Activated naive CD4-positive, alpha-beta T cell (primary cell): ENCODE measurements at places on chromosomes 5 and 9.

DNA sequence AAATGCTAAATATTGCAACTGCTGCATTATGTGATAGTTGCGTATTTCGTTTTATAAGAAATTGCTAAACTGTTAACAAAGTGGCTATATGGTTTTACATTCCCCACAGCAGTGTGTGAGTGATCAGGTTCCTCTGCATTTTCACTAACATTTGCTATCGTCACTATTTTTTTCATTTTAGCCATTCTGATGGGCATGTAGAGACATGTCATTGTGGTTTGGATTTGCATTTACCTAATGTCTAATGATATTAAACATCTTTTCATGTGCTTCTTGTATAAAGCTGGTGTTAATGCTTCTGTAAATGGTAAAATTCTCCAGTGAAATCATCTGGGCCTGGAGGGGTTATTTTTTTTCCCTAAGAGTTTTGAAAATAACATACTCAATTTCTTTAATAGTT lies 61.6 kb downstream of the ERCC6L2 start:
- no peak for DNase-seq

DNA sequence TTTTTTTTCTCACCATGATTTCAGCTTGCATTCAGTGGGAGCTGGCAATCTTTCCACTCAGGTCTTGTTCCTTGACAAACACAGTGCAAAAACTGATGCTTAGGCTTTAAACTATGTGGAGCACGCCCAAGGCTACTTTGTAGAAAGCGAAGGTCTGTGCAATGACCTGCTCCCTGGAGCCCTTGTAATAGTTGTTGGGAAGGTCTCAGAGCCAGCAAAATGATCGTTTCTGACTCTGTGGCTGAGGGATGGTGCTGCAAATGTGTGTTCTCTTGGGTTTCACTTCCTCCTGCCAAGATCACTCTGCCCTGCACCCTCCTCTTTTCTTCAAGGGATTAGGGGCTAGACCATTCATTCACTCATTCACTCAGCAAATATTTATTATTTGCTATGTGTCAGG lies 249.7 kb upstream of the MAP3K1 start:
- DNase-seq: no peak

DNA sequence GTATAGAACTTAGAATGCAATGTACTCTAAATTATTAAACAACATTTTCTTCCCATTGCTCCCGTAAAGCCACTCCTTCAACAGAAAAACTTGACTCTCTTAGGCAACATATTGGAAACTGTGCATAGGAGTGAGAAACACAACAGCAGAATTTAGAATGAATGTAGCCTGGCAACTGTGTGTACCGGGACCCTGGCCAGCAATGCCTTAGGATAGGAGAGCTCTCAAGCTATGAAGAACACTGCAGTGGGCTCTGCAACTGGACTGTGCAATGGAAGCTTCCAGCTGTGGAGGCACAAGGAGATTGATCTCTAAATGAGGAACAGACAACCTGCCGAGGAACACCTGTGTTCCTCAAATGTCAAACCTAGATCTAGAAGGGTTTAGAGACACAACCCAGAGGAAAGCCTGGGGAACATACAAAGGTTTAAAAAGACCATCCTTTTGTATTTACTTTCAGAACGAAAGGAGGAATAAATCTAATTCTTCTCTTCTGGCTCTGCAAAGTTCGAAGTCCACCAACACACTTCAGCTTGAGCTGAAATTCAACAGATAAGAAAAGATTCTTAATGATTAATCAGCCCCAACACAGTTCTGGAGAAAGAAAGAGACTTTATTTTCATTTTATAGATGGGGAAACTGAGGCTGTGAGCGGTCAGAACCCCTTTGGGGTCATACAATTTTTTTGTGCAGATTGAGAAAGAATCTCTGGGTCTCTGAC lies 51.5 kb upstream of the ARL15 start:
- DNase-seq: no peak

DNA sequence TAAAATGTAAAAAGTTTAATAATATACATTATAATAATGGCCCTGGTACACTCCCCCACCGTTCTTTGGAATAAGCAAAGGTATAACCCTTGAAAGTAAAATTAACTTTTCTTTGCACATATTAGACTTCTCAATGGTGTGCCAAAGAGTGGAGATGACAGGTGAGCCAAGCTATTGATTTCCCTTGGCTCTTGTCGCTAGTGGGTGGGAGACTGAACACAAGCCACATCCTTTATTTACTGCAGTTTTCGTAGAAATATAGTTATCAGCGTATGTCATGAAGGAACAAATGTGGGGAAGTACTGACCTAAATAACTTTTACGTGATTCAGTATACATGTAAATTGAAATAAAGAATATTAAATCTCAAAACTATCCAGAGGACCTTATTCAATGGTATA lies 549.3 kb downstream of the RAB3C start:
- no peak for DNase-seq

DNA sequence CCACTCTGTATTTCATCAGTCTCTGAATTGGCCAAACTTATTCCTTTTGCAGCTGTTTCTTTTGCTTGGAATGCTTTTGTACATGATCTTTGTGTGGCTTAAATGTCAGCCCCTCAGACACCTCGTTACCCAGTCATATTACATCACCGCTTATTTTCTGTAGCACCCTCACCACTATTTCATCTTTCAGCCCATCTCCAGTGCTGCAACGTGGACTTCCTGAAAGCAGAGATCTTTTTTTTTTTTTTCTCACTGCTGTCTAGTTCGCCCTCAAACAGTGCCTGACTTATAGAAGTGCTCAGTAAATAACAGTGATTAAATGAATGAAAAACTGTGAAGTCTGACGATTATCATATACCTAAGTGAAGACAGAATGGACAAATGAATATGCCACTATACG lies 835 bp downstream of the SRA1 start:
- no peak for DNase-seq

DNA sequence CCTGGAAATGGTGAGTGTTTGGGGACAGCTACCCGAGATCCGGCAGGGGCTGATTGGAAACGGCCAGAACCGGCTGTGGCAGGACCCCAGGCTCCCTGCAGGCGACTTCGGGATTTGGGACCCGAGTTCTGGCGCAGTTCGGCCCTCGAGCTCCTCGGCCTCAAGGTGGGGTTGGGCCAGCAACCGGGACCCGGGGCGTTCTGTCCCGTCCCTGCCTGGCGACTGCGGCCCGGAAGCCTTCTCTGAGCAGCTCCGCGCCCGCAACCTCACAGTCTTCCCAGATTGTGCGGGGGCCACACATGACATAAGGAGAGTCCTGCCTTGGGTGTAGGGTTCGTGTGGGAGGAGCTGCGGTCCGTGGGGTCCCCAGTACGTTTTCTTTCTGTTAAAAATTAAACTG lies 23.2 kb upstream of the NEURL1B start:
- no peak for DNase-seq

DNA sequence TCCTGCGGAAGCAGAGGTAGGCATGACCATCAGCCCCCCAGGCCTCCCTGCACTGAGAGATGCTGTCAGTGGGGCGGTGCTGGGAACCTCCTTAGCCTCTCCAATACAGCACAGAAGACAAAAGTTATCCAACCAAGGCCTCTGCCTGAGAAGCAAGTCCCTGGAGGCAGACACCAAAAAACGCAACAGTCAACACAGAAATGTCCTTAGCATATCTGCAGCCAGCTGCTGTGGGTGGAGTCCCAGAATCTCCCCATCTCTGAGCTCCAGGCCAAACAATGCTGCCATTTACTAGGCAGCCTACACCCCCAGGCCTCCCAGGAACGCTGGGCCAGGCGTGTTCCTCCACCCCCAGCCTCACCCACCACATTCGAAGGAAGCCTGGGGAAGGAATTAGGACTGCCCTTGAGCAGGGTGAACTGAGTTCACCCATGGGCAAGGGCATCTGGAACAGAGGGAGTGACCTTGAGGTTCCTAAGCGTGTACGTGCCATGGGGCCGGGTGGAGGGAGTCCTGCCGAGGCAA lies 43.7 kb downstream of the STK10 start:
- DNase-seq: no peak

DNA sequence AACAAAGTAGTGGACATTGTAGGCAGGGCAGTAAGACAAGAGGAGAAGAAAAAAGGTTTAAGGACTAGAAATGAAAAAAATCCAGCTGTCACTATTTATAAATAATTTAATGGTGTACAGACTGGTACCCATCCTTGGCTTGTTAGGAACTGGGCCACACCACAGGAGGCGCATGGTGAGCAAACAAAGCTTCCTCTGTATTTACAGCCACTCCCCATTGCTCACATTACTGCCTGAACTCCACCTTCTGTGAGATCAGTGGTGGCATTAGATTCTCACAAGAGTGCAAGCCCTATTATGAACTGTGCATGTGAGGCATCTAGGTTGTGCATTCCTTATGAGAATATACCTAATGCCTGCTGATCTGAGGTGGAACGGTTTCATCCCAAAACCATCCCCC lies 62.6 kb upstream of the DMAC1 start:
- no peak for DNase-seq
